Amygdala (tissue), 56 donors: ENCODE measurements at places on chromosomes 11 and 22.
A peak's percentile ranks its signal among the peaks of the same experiment; 100 is the strongest.

DNA sequence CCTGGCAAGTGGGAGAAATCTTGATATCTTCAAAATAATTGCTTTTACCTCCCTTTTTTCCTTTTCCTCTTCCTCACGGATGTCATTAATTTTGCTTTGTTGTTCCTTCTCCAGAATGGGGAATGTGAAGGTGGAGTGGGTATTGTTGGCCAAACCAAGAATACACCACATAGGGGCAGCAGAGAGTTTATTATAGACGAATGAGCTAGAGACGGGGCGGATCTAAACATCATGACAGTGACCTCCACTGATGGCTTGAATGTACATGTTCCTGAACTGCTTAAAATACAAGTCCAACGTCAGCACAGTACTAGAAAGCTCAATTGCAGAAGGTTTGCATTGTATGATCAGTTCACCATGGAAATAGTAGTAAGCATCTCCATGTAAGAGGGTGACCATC lies 122.3 kb upstream of the SNX19 start:
- DNase-seq: no peak

- DNase-seq: no peak
Measured at GRCh38 chr22:47795477-47796127, 1033.2 kb downstream of the TBC1D22A start.

GRCh38 chr22:22178355-22178965 lies 66.1 kb upstream of the VPREB1 start:
- no peak for DNase-seq

DNA sequence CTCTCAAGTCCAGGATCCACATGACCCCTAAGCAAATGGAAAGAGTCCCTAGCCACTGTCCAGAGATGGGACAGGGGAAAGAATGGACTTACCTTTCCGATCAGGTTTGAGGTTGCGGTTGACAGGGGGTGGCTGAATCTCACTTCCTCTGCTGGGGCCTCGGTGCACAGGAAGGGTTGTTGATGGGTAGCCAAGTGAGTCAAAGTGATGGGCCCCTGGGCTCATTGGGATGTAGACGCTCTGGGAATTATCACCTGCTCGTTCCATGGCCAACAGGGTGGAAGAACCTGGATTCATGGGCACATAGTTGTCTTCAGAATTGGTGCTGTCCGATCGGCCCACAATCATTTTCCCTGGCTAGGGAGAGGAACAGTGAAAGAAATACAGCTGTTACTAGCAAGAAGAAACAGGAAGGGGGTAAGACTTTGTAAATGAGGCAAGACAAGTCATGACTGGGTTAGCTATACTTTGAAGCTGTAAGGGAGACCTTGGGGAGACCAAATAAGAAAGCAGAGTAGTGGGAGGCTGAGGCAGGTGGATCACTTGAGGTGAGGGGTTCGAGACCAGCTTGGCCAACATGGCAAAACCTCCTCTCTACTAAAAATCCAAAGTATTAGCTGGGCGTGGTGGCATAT lies 34.7 kb downstream of the USP35 start:
- DNase-seq: no peak

DNA sequence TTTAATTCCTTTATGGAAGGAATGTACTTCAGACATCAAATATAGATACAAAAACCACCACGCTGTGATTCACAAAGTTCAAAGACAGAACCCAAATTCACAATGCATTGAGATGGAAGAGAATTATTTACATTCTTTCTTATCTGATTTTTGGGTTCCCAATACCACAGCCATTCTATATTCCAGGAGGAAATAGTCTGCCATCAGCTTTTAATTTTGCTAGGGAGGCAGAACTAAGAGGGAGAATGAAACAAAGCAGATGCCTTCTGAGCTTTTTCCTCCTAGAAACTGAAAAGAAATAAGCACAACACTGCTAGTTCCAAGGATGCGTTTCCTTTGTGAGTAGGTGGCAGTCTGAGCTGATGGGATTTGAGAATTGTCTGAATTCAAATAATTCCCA lies 283.0 kb upstream of the NARS2 start:
- DNase-seq: no peak

DNA sequence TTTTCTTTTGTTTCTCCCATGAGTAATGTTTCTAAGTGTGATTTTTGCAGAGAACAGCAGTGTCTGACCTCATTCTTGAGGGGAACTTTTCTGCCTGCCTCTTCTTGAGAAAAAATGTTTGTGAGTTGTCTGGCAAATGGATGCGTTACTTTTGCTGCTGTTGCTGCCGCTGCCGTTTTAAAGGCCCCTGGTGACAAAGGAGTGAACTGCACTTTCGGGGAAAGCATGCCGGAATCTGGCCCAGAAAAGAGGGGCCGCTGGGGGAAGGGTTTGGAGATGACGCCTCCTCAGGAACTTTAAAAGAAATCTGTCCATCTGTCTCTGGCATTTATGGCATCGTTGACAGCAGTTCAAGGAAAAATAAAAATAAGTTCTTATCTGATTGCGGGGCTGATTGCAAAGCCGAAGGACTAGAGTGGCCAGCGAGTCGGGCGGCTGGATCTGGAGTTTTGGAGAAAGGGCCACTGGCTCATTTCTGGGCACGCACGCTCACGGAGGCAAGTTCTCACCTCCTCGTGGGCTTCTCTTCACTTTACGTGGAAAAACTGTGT lies 16.5 kb downstream of the ZBTB16 start:
- DNase-seq: peak; percentile 32

DNA sequence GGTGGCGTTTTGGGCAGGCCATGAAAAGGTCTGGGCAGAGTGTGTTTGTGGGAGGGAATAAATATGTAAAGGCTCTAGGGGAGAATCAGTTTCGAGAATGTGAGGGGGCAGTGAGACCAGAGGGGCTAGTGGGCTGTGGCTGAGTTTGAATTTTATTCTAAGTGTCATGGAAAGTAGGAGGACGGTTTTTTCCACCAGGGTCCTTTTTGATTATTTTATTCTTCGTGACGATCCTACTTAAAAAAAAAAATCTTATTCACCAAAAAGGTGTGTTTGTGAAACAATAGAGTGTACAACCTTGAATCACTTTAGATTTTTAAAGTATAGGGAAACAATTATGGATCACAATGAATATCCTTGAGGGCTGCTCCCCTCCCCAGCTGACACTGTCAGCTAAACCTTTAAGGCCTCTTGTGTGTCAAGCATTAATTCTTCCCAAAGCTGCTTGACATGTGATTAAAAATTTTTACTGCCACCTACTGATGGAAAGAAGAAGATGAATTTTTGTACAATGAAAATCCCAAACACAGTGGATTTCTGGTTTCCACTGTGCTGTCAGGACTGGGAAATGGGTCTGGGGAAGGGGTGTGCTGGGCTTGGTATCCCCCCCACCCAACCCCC lies 107.5 kb upstream of the OR4B1 start:
- DNase-seq: no peak

- no peak for DNase-seq
Measured at GRCh38 chr11:12865863-12866595, 143.1 kb upstream of the RASSF10 start.

DNA sequence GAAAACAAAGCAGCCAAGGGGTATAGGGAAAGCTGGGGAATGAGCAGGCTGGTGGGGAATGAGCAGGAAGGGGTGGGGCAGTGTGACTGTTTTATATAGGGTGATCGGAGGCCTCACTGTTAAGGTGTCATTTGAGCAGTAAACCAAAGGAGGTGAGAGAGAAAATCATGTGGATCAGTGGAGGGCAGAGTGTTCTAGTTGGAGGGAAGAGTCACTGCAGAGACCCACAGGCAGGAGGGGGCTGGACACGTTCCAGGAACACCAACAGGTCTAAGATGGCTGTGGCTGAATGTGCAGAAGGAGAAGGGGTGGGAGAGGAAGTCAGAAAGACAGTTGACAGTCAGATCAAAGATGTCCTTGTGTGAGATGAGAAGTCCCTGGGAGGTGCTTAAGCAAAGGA lies 103.8 kb downstream of the ENTHD1 start:
- DNase-seq: no peak

GRCh38 chr11:104957280-104957679 lies 11.1 kb downstream of the CASP4 start:
- DNase-seq: no peak

DNA sequence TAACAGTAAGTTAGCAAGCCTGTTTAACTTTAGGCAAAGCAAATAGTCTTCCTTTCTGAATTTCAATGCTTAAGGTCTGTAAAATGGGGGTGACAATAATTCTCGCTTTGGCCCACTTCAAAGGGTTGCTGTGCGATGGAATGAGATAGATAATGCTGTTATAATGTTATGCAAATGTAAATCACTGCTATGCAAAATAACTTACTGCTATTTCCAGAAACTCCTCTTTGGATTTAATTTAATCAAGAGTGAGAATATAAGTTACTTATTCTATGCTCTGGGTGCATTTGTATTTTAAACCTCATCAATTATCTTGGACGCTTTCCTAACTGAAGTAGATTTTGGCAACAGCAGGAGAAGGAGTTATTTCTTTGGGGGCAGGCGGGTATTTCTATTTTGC lies 4.1 kb upstream of the SORL1 start:
- DNase-seq: no peak

DNA sequence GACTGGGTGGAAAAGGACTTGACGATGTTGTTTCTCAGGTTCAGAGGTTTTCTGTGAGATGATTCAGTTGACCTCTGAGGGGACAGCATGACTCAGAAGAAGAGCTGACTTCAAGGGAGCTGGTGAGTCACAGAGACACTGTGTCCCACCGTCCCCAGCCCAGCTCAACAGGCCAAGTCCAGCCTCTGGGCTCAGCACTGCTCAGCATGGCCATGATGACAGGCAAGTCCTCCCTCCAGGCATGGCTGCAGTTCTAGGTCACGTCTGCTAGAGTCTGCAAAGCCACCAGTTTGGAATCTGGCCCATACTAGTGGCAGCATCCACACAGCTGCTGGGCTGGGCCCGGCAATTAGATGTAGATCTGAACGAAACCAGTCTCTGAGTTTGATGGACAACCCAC lies 12.9 kb downstream of the TRIM29 start:
- DNase-seq: no peak

DNA sequence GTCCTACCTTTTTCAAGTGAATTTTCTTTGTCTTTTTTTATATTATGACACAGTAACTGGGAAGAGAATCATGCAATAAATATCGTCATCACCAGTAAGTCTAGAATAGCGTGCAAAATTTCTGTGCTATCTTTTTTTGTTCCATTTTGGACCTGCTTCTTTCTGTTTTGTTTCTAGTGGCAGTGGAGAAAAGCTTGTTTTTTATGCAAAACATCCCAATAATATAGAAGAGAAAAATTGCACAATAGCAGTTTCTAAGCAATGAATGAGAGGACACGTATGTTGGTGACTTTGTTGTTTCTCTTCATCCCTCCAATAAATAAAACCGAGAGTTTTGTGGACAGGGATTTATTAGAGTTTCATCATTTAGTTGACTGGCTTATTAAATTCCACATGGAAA lies 10.3 kb downstream of the GRK3 start:
- no peak for DNase-seq

GRCh38 chr11:21710809-21711208 lies 482.1 kb upstream of the ANO5 start:
- no peak for DNase-seq

DNA sequence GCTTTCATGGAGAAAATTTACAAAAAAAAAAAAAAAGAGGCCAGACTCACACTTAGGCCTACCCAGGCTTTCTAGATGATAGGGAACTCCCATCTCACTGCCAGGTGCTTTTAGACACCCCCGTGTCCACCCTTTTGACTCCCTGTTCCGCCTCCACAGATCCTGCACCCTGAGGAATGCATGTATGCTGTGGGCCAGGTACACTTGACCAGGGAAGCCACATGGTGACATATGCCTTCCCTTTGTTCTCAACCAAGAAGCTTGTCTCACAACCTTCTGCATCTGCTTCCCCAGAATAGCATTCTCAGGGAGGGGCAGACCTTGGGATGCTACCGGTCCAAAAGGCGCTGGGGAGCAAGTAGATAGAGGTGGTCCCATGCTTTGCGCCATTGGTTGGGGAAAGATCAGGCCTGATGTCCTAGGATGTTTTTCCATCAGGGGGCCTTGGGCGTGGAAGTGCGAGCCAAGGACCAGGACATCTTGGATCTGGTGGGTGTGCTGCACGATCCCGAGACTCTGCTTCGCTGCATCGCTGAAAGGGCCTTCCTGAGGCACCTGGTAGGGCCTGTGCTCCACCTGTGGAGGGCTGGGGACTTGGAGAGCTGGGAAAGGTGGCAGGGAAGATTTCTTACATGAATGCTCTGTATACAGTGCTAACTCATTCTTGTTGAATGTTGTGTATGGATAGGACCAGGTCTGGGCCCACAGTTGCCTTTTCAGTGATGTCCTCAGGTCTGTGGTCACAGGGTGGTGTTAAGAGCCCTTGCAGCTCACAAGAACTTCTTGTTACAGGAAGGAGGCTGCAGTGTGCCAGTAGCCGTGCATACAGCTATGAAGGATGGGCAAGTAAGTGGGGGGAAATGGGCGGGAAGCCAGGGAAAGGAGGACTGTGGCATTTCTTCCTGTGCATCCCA lies 7.5 kb downstream of the HMBS start:
- no peak for DNase-seq

DNA sequence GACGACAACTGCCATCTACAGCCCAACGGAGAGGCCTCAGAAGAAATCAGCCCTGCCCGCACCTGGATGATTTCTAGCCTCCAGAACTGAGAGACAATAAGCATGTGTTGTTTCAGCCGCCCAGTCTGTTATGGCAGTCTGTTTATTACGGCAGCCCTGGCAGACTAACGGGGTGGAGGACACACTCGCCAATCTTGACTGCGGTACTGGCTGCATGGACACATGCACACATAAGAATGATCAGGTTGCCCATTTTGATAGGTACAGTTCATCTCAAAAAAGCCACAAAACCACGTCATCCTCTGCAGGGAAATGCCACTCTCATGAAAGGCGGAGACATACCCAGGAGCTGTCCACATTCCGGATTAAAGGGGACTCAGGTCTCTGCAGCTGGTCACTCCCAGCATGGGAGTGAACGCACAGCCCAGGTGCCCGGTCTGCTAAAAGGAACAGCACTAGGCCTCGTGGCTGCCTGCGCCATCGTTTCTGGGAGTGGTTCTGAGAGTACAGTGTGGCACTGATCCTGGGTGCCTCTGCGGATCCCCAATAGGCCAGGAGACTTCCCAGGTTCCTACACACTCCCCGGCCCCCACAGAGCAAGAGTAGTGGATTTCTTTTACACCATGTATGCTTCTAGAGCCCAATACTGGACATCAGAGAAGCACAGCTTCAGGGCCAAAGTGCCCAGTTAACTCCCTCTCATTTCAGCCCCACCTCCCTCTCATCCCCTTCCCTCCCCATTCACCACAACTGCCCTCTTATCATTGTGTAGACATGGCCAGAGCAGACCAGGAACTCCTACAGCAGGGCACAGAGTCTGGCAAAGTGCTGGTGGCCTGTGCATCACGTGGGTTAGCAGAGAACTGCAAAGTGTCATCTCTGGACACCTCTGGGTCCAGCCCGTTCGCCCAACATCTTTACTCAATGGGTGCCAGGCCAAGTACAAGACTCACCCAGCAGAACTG lies 11.7 kb upstream of the COMT start:
- no peak for DNase-seq

- DNase-seq: no peak
Measured at GRCh38 chr11:46294365-46295309, 17.2 kb downstream of the CREB3L1 start.

DNA sequence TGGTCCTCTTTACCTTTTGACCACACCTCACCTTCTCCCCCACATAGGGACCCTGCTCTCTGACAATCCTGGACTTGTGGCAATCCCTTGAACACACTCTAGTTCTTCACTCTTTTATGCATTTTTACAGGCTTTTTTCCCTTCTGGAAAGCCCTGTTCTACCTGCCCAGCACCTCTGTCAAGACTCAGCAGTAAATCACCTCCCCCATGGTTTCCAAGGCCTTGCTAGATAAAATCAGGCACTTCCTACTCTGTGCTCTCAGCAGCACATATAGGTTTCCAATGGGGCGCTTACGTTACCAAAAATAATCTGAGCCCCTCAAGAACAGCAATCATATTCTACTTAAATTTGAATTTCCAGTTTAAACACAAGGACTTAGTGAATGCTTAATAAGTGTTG lies 53.9 kb downstream of the ETS1 start:
- no peak for DNase-seq
